ENCODE measurements at places on chromosomes 5 and 9.

DNA sequence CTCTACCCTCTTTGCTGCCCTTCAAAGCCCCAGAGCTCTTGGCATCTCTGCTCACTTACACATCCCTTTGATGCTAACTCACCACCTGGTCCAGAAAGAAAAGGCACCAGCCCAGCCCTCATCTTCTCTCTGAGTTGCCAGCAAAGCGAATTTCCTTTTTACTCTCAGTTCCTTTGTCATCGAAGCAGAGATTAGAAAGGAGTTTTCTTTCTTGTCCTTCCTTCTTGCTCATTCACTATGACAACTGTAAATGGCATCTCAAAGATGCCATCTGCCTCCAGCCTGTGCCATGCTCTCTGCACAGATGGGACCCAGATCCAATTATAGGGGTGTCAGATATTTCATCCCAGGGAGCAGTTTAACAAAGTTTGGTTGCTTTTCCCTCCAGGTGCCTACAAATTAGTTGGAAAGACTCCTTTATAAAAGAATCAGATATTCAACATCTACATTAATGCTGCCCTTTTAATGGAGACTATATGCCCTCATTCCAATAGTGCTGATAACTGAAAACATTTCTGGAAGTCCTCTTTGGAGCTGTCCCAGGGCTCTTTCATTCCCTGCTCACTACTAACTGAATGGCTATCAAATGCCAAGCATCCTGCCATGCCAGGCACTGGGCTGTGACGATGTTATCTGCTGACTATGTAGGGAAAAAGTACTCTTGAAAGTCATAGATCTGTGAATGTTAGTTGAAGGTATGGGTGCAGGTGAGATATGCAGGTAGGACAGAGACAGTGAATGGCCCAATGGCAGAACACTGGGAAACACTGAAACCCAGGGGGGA is 58.9 kb downstream of the SUSD1 start:
- H3K36me3 ChIP-seq = peaks cover 4% of the 10 kb centered on the region
- DNase-seq = no peak
- H3K4me1 ChIP-seq = no peaks in the 10 kb centered on the region
- H3K27ac ChIP-seq = no peak overlapping the region
- no peaks in the 10 kb centered on the region for H3K27me3 ChIP-seq

DNA sequence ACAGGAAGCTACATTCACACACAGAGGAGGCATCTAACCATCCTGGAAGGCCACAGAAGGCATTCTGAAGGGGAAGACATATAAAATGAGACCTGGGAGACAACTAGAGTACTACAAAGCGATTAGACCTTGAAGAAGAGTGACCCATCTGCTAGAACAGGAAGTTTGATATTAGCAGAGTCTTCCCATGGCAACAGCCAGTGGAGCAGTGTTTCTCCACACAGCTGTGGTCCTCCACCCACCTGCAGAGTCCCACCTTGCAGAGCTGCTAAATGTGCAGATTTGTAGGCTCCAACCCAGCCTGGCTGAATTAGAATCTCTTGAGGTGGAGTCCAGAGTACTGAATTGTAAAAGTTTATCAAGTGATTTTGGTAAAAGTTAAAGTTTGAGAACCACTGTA is 267.0 kb downstream of the CETN3 start:
- H3K27me3 ChIP-seq = no peaks in the 10 kb centered on the region
- H3K27ac ChIP-seq = no peak overlapping the region
- no peaks in the 10 kb centered on the region for H3K4me1 ChIP-seq
- H3K36me3 ChIP-seq = no peaks in the 10 kb centered on the region
- no peak for DNase-seq

- H3K36me3 ChIP-seq = no peaks in the 10 kb centered on the region
- H3K4me3 ChIP-seq = no peak overlapping the region
- H3K27ac ChIP-seq = no peak overlapping the region
- no peaks in the 10 kb centered on the region for H3K4me1 ChIP-seq
- DNase-seq = no peak
Observed at GRCh38 chr5:85538362-85538761, 1079.4 kb upstream of the COX7C start.

- no peaks in the 10 kb centered on the region for H3K27me3 ChIP-seq
- DNase-seq = no peak
- no peaks in the 10 kb centered on the region for H3K36me3 ChIP-seq
- no peak overlapping the region for H3K27ac ChIP-seq
- no peaks in the 10 kb centered on the region for H3K4me1 ChIP-seq
- no peak overlapping the region for H3K4me3 ChIP-seq
Observed at GRCh38 chr5:77356740-77357139, 135.4 kb downstream of the WDR41 start.

Data from upper lobe of left lung (tissue), 6 donors.